Endothelial cell (in vitro differentiated cells): ENCODE measurements at places on chromosomes 3 and 15. TPM values are rescaled to one million over a fixed set of nuclear protein-coding genes. Genes with fewer than 3 reads are reported as not detected.

Gene SNTN
- not detected for total RNA-seq

- H3K27ac ChIP-seq, result no peak overlapping the region
- no peak overlapping the region for H3K4me3 ChIP-seq
- no peaks in the 10 kb centered on the region for H3K4me1 ChIP-seq
- H3K27me3 ChIP-seq, result no peaks in the 10 kb centered on the region
- no peaks in the 10 kb centered on the region for H3K36me3 ChIP-seq
Measured at GRCh38 chr15:78422571-78423340, 15.3 kb upstream of the IREB2 start.

Gene CCDC80
- total RNA-seq, result 3.7 TPM

DNA sequence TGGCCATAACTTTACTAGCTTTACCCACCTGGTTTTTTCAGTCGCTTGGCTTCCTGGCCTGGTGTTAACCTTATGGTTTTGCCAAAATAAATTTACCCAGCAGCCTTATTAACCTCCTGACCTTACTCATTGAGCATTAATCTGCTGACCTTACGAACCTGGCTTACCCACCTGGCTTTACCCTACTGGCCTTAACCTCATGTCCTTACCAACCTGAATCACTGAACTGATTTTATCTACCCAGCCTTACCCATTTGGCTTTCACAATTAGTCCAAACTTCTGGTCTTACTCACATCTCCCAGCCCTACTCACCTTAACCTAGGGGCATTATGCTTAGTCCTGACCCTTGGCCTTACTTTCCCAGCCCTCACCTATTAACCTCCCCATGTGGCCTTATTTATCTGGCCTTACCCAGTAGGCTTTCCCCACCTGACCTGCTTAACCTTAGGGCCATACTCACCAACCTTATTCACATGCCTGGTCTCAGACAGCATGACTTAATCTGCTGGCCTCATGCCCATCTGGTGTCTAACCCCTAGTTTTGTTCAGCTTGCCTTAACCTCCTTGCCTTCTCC is 93.4 kb downstream of the IL12A start:
- H3K4me1 ChIP-seq, result no peaks in the 10 kb centered on the region
- DNase-seq, result no peak
- no peak overlapping the region for H3K27ac ChIP-seq
- no peaks in the 10 kb centered on the region for H3K36me3 ChIP-seq

DNA sequence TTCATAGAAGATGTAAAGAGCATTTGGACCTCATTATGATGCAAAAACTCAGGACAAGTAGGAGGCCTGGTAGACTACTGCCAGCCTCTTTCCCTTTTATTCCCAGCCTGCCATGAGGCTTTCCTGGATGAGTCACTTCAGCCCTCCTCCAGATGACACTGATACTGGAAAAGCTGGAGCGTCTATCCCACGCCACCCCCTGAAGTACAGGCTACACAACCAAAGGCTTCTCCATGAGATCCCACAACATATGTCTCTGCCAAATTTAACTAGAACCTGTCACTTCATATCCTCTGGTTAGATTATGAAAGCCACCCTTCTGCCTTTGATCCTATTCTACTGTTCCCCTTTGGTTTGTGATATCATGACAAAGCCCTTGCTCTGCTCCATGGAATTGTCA is 56.1 kb upstream of the CPNE4 start:
- no peak overlapping the region for H3K27ac ChIP-seq
- H3K4me3 ChIP-seq, result no peak overlapping the region
- H3K4me1 ChIP-seq, result no peaks in the 10 kb centered on the region
- DNase-seq, result no peak
- H3K27me3 ChIP-seq, result no peaks in the 10 kb centered on the region
- H3K36me3 ChIP-seq, result no peaks in the 10 kb centered on the region

Gene SCAANT1
- not detected for total RNA-seq

Gene PDCD7
- 19.3 TPM for total RNA-seq

GRCh38 chr15:61749169-61749568 is 311.1 kb downstream of the VPS13C start:
- no peak overlapping the region for H3K27ac ChIP-seq
- H3K36me3 ChIP-seq, result no peaks in the 10 kb centered on the region
- H3K27me3 ChIP-seq, result no peaks in the 10 kb centered on the region

Gene TMEM212
- total RNA-seq, result not detected

GRCh38 chr3:126135071-126135405 is 45.3 kb downstream of the ALDH1L1 start:
- H3K4me3 ChIP-seq, result no peak overlapping the region
- DNase-seq, result no peak
- H3K4me1 ChIP-seq, result no peaks in the 10 kb centered on the region
- no peaks in the 10 kb centered on the region for H3K36me3 ChIP-seq
- H3K27ac ChIP-seq, result no peak overlapping the region
- peaks cover 7% of the 10 kb centered on the region for H3K27me3 ChIP-seq

DNA sequence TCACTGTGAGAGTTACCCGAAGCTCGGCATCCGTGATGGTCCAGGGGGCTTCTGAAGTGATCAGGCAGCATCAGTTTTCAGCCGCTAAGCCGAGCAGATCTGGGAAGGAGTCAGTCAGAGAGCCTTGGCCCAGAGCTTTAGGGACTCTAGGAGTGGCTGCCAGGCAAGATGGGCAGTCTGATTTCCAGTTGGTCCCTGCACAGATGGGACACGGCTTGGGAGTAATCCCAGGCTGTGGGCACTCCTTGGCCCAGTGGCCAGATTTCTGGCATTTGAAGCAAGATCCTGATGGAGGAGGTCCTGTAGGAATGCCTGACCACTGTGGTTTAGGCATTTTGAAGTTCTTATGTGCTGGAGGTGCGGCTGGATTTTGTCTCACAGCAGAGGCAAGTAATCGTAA is 10.5 kb upstream of the IP6K2 start:
- DNase-seq, result no peak
- H3K27ac ChIP-seq, result no peak overlapping the region
- no peaks in the 10 kb centered on the region for H3K27me3 ChIP-seq
- H3K4me1 ChIP-seq, result peaks cover 7% of the 10 kb centered on the region
- no peaks in the 10 kb centered on the region for H3K36me3 ChIP-seq

Gene CYP8B1
- total RNA-seq, result not detected

- peaks cover 14% of the 10 kb centered on the region for H3K27me3 ChIP-seq
- H3K27ac ChIP-seq, result no peak overlapping the region
- no peak for DNase-seq
- H3K4me3 ChIP-seq, result no peak overlapping the region
Measured at GRCh38 chr3:196195664-196196265, 15.4 kb downstream of the ZDHHC19 start.

Gene CLRN1
- total RNA-seq, result not detected

Gene FETUB
- not detected for total RNA-seq

DNA sequence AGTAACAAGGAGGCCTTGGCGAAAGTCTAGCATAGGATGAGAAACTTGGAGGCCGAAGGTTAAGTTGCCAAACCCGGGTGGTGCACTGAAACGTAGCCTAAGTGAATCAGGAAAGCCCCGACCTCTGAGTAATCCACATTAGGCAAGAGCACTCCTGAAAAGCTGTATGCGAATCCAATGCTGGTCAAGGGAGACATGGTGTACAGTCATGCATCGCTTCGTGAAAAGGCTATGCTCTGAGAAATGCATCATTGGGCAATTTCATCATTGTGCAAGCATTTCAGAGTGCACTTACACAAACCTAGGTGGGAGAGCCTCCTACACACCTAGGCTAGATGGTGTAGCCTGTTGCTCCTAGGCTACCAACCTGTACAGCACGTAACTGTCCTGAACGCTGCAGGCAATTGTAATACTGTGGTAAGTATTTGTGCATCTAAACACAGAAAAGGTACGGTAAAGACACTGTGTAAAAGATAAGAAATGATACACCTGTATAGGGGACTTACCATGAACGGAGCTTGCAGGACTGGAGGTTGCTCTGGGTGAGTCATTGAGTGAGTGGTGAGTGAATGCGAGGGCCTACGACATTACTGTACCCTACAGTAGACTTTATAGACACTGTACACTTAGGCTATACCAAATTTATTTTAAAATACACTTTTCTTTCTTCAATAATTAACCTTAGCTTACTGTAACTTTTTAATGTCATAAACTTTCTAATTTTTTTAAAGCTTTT is 222.5 kb downstream of the SHQ1 start:
- H3K27ac ChIP-seq, result no peak overlapping the region
- no peak for DNase-seq
- peaks cover 4% of the 10 kb centered on the region for H3K27me3 ChIP-seq
- H3K36me3 ChIP-seq, result no peaks in the 10 kb centered on the region
- peaks cover 16% of the 10 kb centered on the region for H3K4me1 ChIP-seq
- H3K4me3 ChIP-seq, result no peak overlapping the region

DNA sequence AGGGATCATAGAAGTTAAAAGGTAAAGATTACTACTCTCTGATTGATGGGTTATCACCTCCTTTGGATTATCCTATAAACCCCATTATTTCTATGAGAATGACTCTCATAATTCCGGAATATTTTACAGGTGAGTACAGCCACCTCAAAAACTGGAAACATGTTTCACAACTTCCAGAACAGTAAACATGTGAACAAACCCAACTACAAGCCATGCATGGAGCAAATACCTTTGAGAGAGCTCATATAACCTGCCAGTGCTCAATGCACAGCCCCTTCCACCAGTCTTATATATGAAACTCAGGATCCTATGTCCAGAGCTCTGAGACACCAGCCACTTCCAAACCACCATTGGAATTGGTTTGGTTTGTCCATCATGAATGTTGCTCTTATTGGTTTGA is 208.0 kb downstream of the MECOM start:
- H3K36me3 ChIP-seq, result no peaks in the 10 kb centered on the region
- H3K4me3 ChIP-seq, result no peak overlapping the region
- H3K4me1 ChIP-seq, result peaks cover 36% of the 10 kb centered on the region
- no peak overlapping the region for H3K27ac ChIP-seq
- no peaks in the 10 kb centered on the region for H3K27me3 ChIP-seq

GRCh38 chr3:66407611-66408218 is 93.1 kb downstream of the LRIG1 start:
- H3K27me3 ChIP-seq, result peaks cover 8% of the 10 kb centered on the region
- peaks cover 18% of the 10 kb centered on the region for H3K4me1 ChIP-seq
- DNase-seq, result peak; percentile 83
- no peak overlapping the region for H3K27ac ChIP-seq

- no peak overlapping the region for H3K4me3 ChIP-seq
- H3K27ac ChIP-seq, result no peak overlapping the region
- peaks cover 2% of the 10 kb centered on the region for H3K27me3 ChIP-seq
- H3K36me3 ChIP-seq, result peaks cover 3% of the 10 kb centered on the region
- H3K4me1 ChIP-seq, result peaks cover 18% of the 10 kb centered on the region
- no peak for DNase-seq
Measured at GRCh38 chr3:55555873-55556618, 68.9 kb upstream of the WNT5A start.

- no peak overlapping the region for H3K27ac ChIP-seq
- peaks cover 7% of the 10 kb centered on the region for H3K27me3 ChIP-seq
- peaks cover 21% of the 10 kb centered on the region for H3K4me1 ChIP-seq
- peak overlapping the region; percentile 1 for H3K4me3 ChIP-seq
Measured at GRCh38 chr15:80779658-80780415, 667 bp downstream of the CEMIP start.

Gene CHRNA3
- total RNA-seq, result 0.74 TPM

Gene RBMS3
- total RNA-seq, result 30.9 TPM

- H3K27me3 ChIP-seq, result no peaks in the 10 kb centered on the region
- no peak overlapping the region for H3K4me3 ChIP-seq
- no peak for DNase-seq
- H3K36me3 ChIP-seq, result no peaks in the 10 kb centered on the region
- no peaks in the 10 kb centered on the region for H3K4me1 ChIP-seq
Measured at GRCh38 chr15:97501291-97501690, 459.2 kb upstream of the ARRDC4 start.

GRCh38 chr3:10563396-10563795 is 58.0 kb upstream of the ATP2B2 start:
- H3K27me3 ChIP-seq, result peaks cover 9% of the 10 kb centered on the region
- no peak overlapping the region for H3K27ac ChIP-seq
- H3K4me3 ChIP-seq, result no peak overlapping the region
- no peak for DNase-seq

Gene FANCD2OS
- not detected for total RNA-seq

DNA sequence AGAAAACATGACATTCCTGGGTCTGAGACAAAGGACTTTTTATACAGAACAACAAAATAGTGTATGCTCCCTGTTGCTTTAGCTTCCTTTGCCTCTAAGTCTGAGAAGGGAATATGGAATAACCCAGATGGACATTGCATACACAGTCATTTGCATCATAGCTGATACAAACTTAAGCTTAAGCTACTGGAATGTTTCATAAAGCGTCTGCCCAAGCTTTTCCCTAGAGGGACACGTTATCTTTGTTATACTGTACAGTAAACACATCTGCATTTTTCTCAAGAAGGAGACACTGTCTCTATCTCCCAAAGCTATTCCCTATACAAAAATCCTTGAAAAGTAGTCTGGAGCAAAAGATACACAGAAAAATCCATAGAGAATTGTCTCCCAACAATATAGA is 775.0 kb downstream of the DIPK2A start:
- DNase-seq, result no peak
- no peaks in the 10 kb centered on the region for H3K4me1 ChIP-seq
- no peaks in the 10 kb centered on the region for H3K36me3 ChIP-seq
- H3K27ac ChIP-seq, result no peak overlapping the region
- no peak overlapping the region for H3K4me3 ChIP-seq

- peaks cover 14% of the 10 kb centered on the region for H3K4me1 ChIP-seq
- H3K27ac ChIP-seq, result no peak overlapping the region
- H3K36me3 ChIP-seq, result no peaks in the 10 kb centered on the region
- no peak overlapping the region for H3K4me3 ChIP-seq
- H3K27me3 ChIP-seq, result no peaks in the 10 kb centered on the region
Measured at GRCh38 chr3:53525765-53526703, 31.6 kb downstream of the CACNA1D start.

Gene GRIP2
- total RNA-seq, result 6.6 TPM

Gene FBXL22
- 0.31 TPM for total RNA-seq

Gene SMCO1
- not detected for total RNA-seq

DNA sequence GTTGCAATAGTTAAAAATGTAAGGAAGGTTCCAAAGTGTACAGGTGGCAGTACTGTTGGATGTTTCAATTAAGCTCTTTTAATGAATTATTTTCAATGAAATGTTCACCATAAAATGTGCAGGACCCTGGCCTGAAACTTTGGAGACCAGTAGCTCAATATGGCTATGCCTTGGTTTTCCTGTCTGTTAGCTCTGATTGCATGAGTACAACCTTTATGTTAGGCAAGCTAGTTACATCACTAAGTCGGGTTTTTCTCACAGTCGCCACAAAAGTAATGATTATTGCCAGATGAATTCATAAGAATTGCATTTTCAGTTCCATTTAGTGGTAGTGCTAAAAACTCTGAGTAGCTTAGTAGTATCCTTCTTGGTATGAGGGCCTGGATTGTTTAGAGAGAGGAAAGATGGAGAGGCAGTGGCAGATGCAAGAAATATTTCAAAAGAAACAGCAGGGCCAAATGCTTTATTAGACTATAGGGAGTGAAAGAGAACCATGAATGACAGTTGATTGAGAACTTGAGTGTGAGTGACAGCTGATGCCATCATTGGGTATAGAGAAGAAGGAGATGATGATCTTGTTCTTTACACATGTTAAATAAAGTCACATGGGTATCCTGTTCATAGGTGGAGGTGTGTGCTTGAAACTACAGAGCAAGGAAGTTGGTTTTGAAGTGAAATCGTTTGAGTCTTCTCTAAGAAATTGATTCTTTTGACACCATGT is 109.5 kb downstream of the AKAP13 start:
- H3K4me3 ChIP-seq, result no peak overlapping the region
- peaks cover 7% of the 10 kb centered on the region for H3K36me3 ChIP-seq
- no peak for DNase-seq
- H3K27me3 ChIP-seq, result peaks cover 1% of the 10 kb centered on the region
- H3K4me1 ChIP-seq, result peaks cover 44% of the 10 kb centered on the region

- no peaks in the 10 kb centered on the region for H3K36me3 ChIP-seq
- H3K4me3 ChIP-seq, result peak overlapping the region; percentile 99
- DNase-seq, result no peak
- peaks cover 18% of the 10 kb centered on the region for H3K4me1 ChIP-seq
- peak overlapping the region; percentile 87 for H3K27ac ChIP-seq
Measured at GRCh38 chr15:51830276-51830806, 888 bp downstream of the TMOD3 start.

Gene NME9
- total RNA-seq, result not detected
